ENCODE measurements at places on chromosomes 11 and 22.

DNA sequence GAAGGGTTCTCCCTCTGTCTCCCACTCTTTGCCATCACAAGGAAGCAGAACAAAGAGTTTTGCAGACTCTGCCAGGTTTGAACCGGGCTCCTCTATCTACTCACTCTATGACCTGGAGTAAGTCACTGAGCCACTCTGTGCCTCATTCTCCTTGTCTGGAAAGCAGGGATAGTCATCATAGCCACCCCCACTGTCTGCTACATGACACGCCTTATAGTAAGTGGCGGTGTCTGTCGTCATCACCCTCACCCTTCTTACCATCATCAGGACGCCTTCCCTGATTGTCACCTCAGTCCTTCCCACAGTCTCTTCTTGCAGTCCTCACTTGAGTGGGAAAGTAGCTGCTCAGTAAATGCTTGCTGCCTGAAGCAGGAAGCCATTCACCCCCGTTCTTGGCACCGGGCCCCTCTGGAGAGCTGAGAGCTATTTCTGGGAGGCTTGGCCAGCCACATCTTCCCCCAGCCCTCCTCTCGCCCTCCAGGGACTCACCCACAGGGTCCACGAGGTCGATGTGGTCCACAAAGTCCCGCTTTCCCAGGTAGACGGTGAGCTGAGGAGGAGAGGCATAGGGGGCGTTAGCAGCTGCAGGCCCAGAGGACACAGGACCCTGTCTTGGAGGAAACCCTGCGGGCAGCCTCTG, 46.4 kb downstream of the TPBGL start:
- DNase-seq: no peak

DNA sequence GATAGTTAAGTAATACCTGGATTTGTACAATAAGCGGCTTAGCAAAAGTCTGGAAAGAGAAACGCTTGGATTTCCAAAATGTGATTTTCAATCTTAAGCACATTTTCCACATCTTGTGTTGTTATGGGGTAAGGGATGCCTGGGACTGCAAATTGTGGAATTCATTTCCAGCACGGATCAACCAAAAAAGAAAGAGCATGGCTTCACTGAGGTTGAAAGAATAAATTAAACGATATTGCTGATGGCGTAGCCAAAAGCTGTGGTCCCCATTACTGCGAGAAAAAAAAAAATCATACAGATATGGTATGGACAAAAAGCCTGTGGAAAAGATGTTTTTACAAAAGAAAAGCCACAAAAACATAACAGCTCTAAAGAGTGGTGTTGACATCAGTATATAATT, 26.0 kb upstream of the ALX4 start:
- DNase-seq: no peak

- no peak for DNase-seq
Measured at GRCh38 chr11:1358286-1358685, 31.4 kb upstream of the BRSK2 start.

DNA sequence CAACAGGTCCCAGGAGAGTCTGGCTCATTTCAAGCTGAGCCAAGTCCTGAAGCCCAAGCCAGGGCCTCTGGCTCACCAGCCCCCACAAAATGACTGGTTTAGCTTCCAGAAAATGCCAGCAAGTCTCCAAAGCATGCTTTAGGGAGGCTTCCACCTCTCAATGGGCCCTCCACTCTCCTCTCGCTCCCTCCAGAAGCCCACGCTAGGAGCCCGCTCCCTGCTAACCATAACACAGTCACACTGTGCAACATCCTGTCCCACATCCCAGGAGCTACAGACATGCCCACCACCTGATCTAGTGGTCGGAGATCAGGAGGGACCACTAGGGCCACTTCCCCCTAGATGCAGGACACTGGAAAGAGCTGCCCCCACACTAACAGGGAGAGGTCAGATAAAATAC, 6.9 kb downstream of the SULT4A1 start:
- no peak for DNase-seq

GRCh38 chr11:123640677-123641494, 13.5 kb downstream of the SCN3B start:
- no peak for DNase-seq
